Activated CD4-positive, alpha-beta T cell treated with anti-CD3 and anti-CD28 coated beads for 36 hours (primary cell): ENCODE measurements at places on chromosomes 6 and 20.
A peak's percentile ranks its signal among the peaks of the same experiment; 100 is the strongest.

DNA sequence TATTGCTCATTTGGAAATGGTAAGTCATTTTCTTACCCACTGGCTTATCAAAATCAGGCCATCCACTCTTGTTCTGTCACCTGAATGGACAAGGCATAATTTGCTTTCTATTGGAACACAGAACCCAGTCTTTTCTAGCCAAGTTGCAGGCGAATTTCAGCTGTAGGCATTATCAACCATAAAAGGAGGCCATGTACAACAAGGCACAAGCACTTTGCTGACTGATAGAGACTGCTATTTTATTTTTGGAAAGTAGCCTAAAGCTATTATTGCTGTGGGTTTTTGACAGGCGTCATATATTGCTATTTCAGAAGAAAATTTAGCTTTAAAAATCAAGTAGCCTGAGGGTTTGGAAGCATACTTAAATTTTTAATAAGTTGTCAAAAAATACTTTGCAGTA lies 344.2 kb downstream of the HDGFL1 start:
- no peak for DNase-seq

GRCh38 chr6:89430201-89430962 lies 2.6 kb upstream of the ANKRD6 start:
- DNase-seq, result no peak

DNA sequence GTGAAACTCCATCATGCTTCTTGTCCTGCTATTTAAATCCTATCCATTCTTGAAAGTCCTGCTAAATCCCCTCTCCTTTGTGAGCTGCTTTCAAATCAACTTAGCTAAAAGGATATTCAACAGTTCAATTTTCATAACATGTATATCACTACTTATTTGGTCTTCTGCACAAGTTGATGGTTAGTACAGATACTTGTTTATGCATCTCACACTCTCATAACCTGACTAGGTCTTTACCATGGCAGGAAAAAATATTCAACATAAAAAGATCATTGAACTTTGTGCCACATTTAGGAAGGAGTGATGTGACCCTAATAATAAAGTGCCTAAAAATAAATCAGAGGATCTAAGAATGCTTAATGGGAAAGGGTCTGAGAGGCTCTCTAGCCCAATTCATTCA lies 148.2 kb downstream of the RALGAPA2 start:
- DNase-seq, result no peak

DNA sequence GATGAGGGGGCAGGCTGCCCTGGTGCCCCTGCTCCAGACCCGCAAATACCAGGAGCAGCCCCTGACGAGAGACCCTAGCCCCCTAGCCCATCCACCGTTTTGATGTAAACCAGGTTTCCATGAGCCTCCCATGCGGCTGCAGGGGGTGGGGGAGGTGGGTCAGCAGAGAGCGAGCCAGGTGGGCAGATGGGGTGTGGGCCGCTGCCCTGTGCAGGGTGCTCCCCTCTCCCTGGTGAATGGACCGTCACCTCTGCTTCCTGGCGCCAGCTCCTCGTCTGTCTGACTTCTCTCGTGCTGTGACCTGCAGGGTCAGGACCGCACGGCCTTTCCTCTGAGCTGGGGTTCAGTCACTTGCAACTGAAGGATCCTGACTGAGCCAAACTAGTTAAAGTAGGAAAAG lies 15.7 kb upstream of the BHLHE23 start:
- DNase-seq, result no peak

DNA sequence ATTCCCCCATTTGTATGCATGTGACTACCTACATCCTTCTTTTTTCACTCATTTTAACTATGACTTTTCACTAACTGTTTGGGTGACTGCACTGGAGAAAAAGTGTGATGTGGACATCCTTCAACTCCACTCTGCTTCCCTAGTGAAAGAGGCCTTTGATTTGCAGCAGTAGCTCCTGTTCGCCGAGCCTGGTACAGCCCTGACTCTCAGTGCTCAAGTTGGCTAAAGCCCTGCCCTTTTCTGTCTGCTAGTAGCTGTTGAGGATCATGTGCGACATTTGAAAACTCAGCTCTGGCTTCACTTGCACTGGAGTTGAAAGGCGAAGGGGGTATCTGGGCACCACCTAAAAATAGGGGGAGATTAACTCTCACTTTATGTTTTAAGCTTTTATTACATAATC lies 42.1 kb downstream of the DAAM2 start:
- DNase-seq, result no peak

GRCh38 chr6:116812051-116812650 lies 16.7 kb downstream of the GPRC6A start:
- no peak for DNase-seq

DNA sequence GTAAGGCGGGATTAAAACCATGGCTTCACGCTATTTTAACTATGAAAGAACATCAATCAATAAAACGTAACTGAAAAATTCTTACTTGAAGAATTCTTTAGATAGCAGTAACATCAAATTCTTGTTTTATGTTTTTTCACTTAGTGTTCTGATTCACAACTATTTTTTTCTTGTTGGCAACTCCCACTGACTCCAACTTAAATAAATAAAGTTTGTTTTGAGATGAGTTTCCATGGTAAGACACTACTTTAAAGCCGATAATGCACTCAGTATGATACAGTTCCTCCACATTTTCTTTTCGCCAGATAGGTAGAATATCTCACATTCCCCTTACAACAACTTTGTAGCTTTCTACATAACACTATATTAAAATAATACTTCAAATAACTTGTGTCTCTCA lies 33.1 kb upstream of the CNKSR3 start:
- DNase-seq, result no peak

GRCh38 chr20:35734777-35735649 lies 7.0 kb downstream of the RBM39 start:
- no peak for DNase-seq

DNA sequence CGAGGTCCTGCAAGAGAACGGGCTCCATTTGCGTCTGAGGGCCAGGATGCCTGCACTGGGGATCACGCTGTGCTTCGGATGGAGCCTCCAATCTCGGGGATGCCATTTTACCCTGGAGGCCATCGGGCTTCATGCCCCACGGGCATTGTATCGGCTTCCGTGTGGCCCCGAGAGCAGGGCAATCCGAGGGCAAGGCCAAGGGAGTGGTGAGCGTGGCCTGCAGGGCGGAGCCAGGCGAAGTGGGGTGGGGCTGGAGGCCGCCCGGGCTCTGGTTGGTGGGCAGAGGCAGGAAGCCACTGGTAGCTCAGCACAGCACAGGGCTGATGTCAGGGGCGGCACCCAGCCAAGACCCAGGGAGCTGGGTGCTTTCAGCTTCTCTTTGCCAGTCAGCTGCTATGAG lies 57.5 kb upstream of the BHLHE23 start:
- DNase-seq, result peak; percentile 3

DNA sequence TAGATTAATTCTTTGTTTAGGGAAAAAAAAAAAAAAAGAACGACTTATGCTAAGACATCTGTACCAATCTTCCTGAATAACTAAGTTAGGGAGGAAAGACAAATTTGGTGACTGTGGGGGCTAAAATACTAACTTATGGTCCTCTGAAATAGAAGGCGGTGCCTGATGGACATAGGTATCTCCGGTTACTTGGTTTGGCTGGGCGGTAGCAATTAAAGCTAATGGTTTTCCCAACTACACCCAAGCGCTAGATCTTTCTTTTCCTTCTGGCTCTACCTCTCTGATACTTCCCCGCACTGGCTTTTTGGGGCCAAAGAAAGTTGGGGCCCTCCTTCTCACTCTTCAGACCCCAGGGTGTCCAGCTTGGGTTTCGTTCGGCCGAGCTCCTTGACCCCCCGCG lies 1.0 kb upstream of the RBM24 start:
- DNase-seq, result no peak

DNA sequence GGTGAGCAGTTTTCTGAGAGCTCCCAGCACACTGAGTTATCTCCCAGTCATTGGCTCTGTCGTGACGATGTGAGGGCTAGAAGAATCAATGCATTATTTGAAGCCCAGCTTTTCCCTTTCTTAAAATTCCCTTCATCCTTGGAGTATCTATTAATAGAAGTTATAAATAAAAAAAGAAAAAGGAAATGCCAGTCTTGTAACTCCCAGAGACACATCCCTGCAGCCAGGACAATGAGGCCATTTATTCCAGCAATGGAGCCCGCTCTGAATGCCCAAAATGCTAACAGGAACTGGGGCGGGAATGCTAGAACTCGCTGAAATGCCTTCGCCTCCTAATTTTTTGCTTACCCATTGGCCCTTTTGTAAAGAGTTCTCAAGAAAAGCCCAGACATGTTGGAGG lies 305.8 kb downstream of the TFAP2C start:
- no peak for DNase-seq

GRCh38 chr6:122653094-122653493 lies 42.9 kb downstream of the PKIB start:
- DNase-seq, result no peak

- DNase-seq, result no peak
Observed at GRCh38 chr6:100175814-100176310, 181.8 kb upstream of the MCHR2 start.

- no peak for DNase-seq
Observed at GRCh38 chr6:39560915-39561314, 164.3 kb downstream of the KIF6 start.

GRCh38 chr6:37285861-37286311 lies 27.9 kb upstream of the TMEM217 start:
- peak; percentile 40 for DNase-seq

DNA sequence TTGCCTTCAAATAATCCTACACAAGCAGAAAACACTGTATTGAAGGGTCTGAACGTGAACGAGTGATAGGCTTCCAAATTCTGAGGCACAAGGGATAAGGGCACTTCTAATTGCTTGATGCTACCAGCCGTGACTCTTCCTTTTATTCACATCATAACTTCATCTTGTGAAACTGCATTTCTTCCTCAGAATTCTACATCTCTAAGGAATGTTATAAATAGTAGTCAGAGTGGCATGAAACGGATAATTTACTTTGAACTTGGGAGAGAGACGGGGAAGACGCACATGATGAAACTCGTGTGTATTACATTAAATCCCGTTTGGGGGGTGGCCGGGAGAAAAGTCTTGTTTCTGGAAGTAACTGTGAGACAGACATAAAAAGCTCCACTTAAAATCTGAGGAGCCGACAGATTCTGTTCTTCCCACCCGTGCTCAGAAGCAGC lies 754 bp downstream of the HDDC2 start:
- no peak for DNase-seq

GRCh38 chr20:9919271-9920014 lies 80.6 kb upstream of the PAK5 start:
- DNase-seq, result no peak

DNA sequence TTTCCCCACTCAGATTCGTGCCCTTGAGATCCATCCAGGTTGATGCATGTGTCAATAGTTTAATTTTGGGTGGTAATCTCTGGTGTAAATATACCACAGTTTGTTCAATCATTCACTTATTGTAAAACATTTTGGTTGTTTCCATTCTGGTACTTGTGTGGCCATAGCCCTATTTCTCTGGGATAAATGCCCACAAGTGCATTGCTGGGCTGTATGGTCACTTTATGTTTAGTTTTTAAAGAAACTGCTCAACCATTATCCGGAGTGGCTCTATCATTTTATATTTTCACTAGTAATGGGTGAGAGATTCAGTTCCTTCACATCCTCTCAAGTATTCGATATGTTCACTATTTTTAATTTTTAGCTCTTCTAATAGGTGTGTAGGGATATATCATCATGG lies 60.7 kb upstream of the RNF24 start:
- DNase-seq, result no peak

- DNase-seq, result no peak
Observed at GRCh38 chr6:116562019-116562403, 8.5 kb downstream of the CALHM4 start.

GRCh38 chr20:44765701-44766347 lies 20.2 kb downstream of the KCNK15 start:
- no peak for DNase-seq

DNA sequence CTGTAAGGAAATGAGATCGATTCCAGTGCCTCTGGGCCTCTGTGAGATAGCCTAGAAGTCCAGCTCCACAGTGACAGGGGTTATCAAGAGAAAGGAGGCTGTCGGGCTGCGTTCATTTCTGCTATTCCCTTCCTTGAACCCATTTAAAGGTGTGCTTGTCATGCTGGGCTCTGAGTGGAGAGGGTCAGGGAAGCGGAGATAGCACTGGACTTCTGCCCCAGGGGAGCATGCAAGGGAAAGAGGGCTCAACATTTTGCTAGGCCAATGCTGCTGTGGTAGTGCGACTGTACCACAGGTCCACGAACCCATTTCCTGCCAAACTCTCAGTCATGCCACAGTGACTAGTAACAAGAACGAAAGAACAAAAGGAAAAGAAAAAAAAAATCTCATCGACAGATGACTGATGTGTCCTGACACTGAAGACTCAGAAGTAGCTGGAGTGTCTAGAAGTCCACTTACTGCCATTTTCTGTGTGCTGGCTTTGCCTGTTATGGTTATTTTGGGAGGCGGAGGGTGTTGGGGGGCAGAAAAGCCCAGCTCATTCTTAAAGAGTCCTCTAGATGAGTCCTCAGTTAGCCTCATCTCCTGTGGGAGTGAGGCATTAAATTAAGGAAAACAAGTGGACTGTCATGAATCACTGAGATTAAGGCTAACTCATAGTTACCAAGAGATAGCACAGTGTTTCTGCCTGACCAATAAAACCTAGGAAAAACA lies 8.1 kb downstream of the NEDD9 start:
- peak; percentile 67 for DNase-seq

GRCh38 chr20:59835448-59836395 lies 97.7 kb downstream of the SYCP2 start:
- DNase-seq, result no peak

GRCh38 chr6:152093711-152094110 lies 286.2 kb downstream of the ESR1 start:
- DNase-seq, result no peak

DNA sequence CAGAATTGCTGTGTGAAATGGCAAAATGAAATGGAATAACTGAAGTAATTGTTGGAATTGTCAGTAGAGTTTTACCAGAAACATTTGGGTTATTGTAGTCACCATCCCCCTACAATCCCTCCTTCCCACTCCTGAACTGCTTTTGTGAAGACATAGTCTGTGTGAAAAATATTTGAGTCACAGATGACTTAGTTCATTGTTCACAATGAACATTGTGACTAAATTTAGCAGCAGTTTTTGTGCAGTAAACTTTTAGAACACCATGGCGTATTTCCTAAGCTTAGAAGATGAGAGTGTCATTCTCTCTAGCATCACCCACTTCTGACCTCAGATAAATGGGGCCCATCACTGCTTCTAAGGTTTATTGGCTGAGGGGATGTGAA lies 11.0 kb downstream of the OTOR start:
- no peak for DNase-seq

GRCh38 chr6:148997865-148998264 lies 251.0 kb downstream of the UST start:
- DNase-seq, result no peak

DNA sequence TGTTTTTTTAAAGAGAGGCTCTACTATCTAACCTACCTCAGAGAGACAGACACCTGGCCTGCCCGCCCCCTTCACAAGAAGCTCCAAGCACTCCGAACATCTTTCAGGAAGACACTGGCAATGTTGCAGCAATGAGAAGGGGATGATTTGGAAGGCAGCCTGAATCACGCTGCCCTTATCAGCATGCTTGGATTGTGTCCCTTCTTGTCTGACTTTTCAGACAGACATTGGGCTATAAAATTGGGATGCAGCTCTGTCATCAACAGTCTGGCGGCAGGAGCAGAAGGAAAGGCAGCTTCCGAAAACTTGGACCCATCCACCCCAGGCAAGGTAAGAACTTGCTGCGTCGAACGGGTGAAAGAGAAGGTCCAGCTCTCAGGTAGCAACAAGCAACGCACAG lies 56.0 kb downstream of the CDK5RAP1 start:
- DNase-seq, result no peak
